ENCODE measurements at places on chromosomes 5 and 9.
A peak's percentile ranks its signal among the peaks of the same experiment; 100 is the strongest.

DNA sequence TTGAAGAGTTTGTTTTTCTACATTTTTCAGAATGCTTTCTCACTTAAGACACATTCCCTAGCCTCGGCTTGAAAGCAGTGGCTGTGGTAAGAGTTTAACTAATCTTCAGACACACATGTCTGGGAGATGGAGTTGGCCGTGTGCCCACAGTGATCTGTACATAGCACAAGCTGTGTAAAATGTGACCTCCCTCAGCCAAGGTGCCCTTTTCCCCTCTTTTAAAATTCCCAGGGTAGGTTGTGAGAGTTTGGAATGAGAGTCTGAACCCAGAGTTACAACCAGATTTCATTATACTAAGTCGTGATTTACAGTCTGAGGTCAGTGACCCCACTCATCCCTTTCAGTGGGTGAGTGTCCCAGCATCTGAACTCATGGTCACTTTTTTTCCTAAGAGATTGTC, 230.4 kb downstream of the DOCK8 start:
- peak; percentile 7 for DNase-seq

- DNase-seq = no peak
Measured at GRCh38 chr5:150328515-150328914, 25.8 kb upstream of the ARSI start.

GRCh38 chr9:4985386-4986266, 554 bp downstream of the JAK2 start:
- DNase-seq = peak; percentile 36

GRCh38 chr5:90813392-90813791, 254.8 kb downstream of the ADGRV1 start:
- no peak for DNase-seq

GRCh38 chr9:93294011-93294410, 110.1 kb downstream of the WNK2 start:
- no peak for DNase-seq

- no peak for DNase-seq
Measured at GRCh38 chr9:28410411-28410810, 837.1 kb upstream of the C9orf72 start.

- no peak for DNase-seq
Measured at GRCh38 chr9:99004115-99004514, 60.4 kb downstream of the COL15A1 start.

DNA sequence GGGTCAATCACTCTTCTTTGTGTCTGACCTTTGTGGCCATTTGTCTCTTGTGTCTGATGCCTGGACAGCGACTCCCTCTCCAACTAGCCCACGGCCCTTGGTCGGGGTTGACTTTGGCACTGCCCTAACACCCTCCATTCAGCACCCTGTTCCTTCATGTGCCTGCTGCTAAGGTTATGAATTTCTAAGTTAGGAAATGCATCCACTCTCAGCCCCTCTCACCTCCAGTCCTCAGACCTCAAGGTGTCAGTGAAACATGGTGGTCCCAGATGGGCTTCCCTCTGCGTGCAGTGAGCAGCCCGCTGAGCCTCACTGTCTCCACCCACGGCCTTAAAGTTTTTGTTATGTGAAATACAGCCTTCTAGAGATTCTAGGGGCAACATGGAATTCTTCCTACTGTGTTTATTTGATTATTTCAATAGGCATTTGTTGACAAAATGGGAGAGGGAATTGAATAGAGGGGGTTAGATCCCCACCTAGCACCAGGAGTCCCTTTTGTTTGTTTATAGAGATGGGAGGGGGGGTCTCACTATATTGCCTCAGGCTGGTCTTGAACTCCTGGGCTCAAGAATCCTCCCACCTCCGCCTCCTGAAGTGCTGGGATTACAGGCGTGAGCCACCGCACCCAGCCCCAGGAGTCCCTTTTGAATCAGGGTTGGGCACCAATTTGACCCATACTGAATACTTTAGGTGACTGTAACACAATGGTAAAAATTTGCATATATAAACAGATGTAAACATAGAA, 1.6 kb upstream of the GLIPR2 start:
- no peak for DNase-seq

GRCh38 chr5:11075035-11075805, 314.2 kb upstream of the DAP start:
- DNase-seq = no peak

- DNase-seq = peak; percentile 79
Measured at GRCh38 chr9:97980479-97980803, 2.7 kb upstream of the ANP32B start.

GRCh38 chr5:172499287-172499686, 45.0 kb upstream of the SH3PXD2B start:
- DNase-seq = no peak

GRCh38 chr5:5711112-5711511, 288.6 kb downstream of the ICE1 start:
- no peak for DNase-seq

DNA sequence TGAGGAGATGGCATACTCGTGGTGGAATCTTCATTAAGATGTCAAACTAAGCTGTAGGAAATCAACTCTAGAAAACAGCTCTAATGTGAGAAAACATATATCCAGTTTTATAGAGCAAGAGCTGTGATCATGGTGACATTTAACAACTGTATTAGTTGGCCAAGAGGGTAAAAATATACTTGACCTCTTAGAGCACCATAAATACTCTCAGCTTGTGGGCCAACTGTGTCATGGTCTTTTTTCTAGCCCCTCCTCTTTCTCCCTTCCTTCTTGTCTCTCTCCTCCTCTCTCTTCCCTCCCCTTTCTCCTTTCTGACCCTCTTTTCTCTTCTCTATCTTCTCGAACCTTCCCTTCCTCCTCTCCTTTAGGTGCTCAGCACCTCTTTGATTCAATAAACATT, 54.7 kb downstream of the TMC1 start:
- no peak for DNase-seq

DNA sequence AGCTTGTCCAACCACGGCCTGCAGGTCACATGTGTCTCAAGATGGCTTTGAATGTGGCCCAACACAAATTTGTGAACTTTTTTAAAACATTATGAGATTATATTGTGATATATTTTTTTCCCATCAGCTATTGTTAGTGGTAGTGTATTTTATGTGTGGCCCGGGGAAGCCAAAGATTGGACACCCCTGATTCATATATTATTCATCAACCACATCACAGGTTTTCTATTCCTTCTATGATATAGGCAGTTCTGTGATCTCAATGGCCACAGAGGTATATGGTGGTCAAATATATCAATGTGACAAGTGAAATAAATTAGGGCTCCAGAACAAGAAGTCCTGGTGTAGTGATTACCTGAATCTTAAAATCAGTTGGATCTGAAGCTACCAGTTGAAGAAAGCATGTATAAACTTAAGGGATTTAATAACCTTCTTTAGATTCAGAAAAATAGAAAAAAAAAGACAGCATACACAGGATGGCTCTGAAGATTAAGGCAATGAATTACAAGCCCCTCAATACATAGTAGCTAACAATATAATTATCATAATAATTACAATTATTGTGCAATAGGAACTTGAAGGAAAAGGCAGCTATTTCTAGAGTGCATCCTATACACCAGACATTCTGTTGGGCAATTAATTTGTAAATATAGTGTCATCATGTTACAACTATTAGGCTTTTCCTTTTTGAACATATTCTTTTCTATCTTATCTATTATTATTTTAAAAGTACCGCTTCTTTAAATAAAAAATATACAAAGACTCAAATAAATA, 530.4 kb upstream of the PTPRD start:
- no peak for DNase-seq

- peak; percentile 22 for DNase-seq
Measured at GRCh38 chr5:61245486-61245885, 83.2 kb upstream of the SMIM15 start.

DNA sequence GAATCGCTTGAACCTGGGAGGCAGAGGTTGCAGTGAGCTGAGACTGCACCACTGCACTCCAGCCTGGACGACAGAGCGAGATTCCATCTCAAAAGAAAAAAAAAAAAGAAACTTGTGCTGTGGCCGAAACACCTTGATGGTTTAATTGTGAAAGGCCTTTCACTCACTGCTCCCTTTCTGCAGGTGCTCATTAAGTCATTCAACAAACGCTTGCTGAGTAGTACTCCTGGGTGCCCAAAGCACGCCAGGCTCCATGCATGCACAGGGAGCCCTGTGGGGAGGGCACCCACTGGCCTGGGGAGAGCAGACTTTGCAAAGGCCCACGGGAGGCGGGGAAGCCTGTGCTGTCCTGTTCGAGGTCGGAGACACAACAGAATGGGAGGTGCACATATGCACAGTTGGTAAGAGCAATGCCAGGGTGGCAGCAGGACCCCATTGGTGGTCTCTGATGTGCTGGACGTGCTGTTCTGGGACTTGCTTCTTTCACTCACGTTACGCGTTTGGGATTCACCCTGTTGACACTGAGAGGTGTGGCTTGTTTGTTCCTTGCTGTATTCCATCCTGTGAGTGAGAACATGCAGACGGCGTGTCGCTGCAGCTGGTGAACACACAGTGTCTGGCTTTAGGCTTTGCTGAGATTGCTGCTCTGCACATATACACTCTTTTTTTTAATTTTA, 3.0 kb upstream of the ENTPD2 start:
- no peak for DNase-seq

DNA sequence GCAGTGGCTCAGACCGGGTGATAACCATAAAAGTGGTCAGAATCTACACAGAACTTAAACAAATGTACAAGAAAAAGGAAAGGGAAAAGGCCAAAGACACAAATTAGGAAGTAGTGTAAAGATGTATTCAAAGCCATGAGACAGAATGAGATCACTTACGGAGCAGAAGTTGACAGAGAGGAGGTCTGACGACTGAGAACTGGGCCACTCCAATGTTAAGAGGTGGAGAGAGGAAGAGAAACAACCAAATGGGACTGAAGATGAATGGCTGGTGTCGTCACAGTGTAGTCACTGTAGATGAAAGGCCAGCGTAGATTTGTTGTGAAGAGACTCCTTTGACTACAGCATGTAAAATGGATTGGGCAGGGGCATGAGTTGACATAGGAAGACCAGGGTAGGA, 114.4 kb downstream of the DROSHA start:
- DNase-seq = no peak

GRCh38 chr9:92728831-92729734, 35.5 kb downstream of the BICD2 start:
- peak; percentile 42 for DNase-seq

DNA sequence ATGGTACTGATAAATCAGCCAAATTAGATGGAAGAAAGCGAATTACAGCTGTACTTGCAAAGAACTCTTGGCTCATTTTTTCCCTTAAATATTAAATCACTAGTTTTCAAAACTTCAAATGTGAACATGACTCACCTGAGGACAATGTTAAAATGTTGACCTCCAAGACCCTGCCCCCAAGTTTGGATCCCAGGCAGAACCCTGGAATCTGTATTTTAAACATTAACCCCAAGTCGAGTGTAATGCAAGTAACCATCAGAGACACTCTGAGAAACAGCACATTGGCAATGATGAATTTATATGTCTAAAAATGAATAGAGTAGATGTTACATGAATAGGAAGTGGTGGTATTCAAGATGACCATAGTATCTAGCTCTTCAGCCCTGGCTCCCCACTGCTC, 2.3 kb upstream of the CD274 start:
- no peak for DNase-seq
